ENCODE measurements at places on chromosomes 3 and 15.

- no peak overlapping the region for H3K27ac ChIP-seq
- H3K4me1 ChIP-seq: no peaks in the 10 kb centered on the region
- no peaks in the 10 kb centered on the region for H3K36me3 ChIP-seq
- DNase-seq: no peak
- no peaks in the 10 kb centered on the region for H3K27me3 ChIP-seq
- H3K4me3 ChIP-seq: no peak overlapping the region
Observed at GRCh38 chr3:195869413-195870001, 38.8 kb downstream of the TNK2 start.

- H3K4me1 ChIP-seq: peaks cover 87% of the 10 kb centered on the region
- DNase-seq: peak; percentile 63
- H3K4me3 ChIP-seq: no peak overlapping the region
- peak overlapping the region; percentile 88 for H3K27ac ChIP-seq
Observed at GRCh38 chr15:67105065-67105951, 39.9 kb downstream of the SMAD3 start.

DNA sequence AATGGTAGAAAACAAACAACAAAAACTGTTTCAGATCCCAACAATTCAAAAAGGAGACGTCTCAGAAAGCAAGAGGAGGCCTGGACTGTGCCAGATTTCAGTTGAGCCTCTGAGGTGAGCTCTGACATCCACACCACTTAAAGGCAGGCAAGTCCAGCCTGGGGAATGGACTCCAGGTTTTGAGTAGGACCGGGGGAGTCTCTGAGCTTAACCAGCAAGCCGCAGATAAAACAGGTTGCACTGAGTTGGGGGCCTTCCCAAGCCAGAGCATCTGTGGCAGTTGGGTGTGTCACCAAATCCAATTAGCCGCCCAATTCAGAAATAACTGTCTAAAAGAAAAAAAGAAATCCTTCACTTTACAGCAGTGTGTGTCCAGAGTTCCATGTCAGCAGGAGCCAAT lies 54.7 kb downstream of the OXNAD1 start:
- H3K27me3 ChIP-seq: no peaks in the 10 kb centered on the region
- H3K27ac ChIP-seq: no peak overlapping the region
- H3K4me1 ChIP-seq: no peaks in the 10 kb centered on the region
- DNase-seq: no peak

DNA sequence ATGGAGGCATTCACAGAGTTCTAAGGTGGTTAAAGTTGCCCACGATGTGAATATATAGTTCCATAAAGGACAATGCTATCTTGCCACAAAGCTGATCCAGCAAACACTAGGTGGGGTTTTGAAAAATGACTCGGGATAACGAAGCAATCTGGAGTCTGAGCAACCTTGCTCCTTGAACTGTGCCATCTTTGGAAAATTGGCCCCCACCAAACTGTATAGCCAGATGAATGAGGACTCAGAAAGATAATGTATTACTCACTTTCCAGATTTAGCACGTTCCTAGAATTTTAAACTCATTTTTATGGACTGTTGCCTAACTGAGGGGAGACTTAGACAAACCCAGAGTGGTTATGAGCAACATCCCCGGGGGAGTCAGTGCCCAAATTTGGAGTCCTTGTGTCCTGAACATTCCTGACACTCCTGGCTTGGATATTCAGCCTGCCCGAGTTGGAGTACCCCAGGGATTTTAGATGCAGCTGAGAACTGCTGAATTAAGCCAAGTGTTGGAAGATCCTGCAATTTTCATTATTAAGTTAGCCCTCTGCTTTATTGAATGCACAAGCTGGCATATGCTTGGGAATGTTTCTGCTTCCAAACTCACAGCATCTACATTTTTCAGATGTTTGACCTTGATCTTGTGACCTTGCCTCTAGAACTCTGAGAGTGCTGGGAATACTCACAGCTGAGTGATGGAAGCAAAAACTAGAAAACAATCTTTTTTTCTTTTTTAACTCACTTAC lies 8.8 kb upstream of the MAGI1 start:
- peak overlapping the region; percentile 1 for H3K27ac ChIP-seq
- no peak overlapping the region for H3K4me3 ChIP-seq
- no peaks in the 10 kb centered on the region for H3K27me3 ChIP-seq
- peak; percentile 45 for DNase-seq
- peaks cover 12% of the 10 kb centered on the region for H3K4me1 ChIP-seq

- DNase-seq: no peak
- no peak overlapping the region for H3K27ac ChIP-seq
- no peaks in the 10 kb centered on the region for H3K36me3 ChIP-seq
- peaks cover 26% of the 10 kb centered on the region for H3K4me1 ChIP-seq
Observed at GRCh38 chr3:11580645-11581044, 63.1 kb downstream of the VGLL4 start.

- H3K4me3 ChIP-seq: no peak overlapping the region
- H3K27me3 ChIP-seq: no peaks in the 10 kb centered on the region
- H3K36me3 ChIP-seq: no peaks in the 10 kb centered on the region
- peaks cover 24% of the 10 kb centered on the region for H3K4me1 ChIP-seq
Observed at GRCh38 chr15:59171067-59171397, 35.6 kb upstream of the LDHAL6B start.

DNA sequence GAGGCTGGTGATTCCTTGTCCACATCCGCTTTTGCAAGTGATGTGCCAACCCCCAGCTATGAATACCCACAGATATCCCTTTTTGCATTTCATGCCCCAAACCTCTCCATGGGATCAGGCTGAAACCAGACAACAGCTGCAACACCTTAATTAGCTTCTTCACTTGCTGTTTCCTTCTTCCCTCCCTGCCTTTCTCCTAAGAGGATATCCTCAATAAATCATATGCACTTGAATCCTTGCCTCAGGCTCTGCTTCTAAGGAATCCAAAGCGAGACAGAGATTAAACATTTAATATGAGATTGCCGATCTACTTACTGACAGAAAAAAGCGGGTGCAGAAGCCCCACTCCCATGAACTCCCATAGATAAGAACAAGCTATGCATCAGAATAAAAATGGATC lies 138.1 kb downstream of the CNTN6 start:
- no peak overlapping the region for H3K27ac ChIP-seq
- H3K36me3 ChIP-seq: no peaks in the 10 kb centered on the region
- no peaks in the 10 kb centered on the region for H3K27me3 ChIP-seq
- no peaks in the 10 kb centered on the region for H3K4me1 ChIP-seq

GRCh38 chr3:133191818-133192217 lies 153.6 kb downstream of the TMEM108 start:
- H3K36me3 ChIP-seq: no peaks in the 10 kb centered on the region
- no peak for DNase-seq
- no peaks in the 10 kb centered on the region for H3K4me1 ChIP-seq
- H3K27ac ChIP-seq: no peak overlapping the region
- no peaks in the 10 kb centered on the region for H3K27me3 ChIP-seq
- H3K4me3 ChIP-seq: no peak overlapping the region

- H3K27me3 ChIP-seq: no peaks in the 10 kb centered on the region
- H3K4me3 ChIP-seq: no peak overlapping the region
- no peak overlapping the region for H3K27ac ChIP-seq
- H3K36me3 ChIP-seq: no peaks in the 10 kb centered on the region
Observed at GRCh38 chr15:60801395-60801794, 322.5 kb upstream of the ICE2 start.

GRCh38 chr3:72487078-72487765 lies 361.0 kb downstream of the SHQ1 start:
- H3K27ac ChIP-seq: peak overlapping the region; percentile 26
- no peak overlapping the region for H3K4me3 ChIP-seq
- peak; percentile 45 for DNase-seq
- H3K36me3 ChIP-seq: no peaks in the 10 kb centered on the region
- no peaks in the 10 kb centered on the region for H3K27me3 ChIP-seq

GRCh38 chr15:90660195-90660998 lies 56.7 kb upstream of the BLM start:
- H3K36me3 ChIP-seq: no peaks in the 10 kb centered on the region
- DNase-seq: peak; percentile 41
- no peak overlapping the region for H3K27ac ChIP-seq
- H3K4me1 ChIP-seq: no peaks in the 10 kb centered on the region
- H3K4me3 ChIP-seq: no peak overlapping the region
- no peaks in the 10 kb centered on the region for H3K27me3 ChIP-seq

- no peak overlapping the region for H3K27ac ChIP-seq
- DNase-seq: no peak
- no peaks in the 10 kb centered on the region for H3K4me1 ChIP-seq
- H3K36me3 ChIP-seq: no peaks in the 10 kb centered on the region
- H3K27me3 ChIP-seq: no peaks in the 10 kb centered on the region
Observed at GRCh38 chr3:122168044-122168443, 15.4 kb upstream of the CASR start.

DNA sequence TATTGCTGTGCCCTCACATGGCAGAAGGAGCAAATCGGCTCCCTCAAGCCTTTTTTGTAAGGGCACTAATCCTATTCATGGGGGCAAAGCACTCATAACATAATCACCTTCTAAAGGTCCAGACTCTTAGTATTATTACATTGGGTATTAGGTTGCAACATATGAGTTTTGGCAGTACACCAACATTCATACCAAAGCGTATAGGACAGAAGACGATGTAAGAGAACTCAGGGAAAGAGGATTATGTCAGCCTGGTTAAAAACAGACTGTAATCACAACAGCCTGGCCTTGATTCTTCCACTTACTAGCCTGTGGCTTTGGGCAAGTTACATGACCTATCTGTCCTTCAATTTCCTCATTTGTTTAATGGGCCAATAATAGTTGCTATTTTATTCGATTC lies 828.5 kb upstream of the NECTIN3 start:
- H3K27ac ChIP-seq: no peak overlapping the region
- H3K36me3 ChIP-seq: no peaks in the 10 kb centered on the region
- no peaks in the 10 kb centered on the region for H3K27me3 ChIP-seq
- no peak overlapping the region for H3K4me3 ChIP-seq
- H3K4me1 ChIP-seq: no peaks in the 10 kb centered on the region

- no peaks in the 10 kb centered on the region for H3K4me1 ChIP-seq
- H3K4me3 ChIP-seq: no peak overlapping the region
- no peak overlapping the region for H3K27ac ChIP-seq
- no peaks in the 10 kb centered on the region for H3K27me3 ChIP-seq
- no peak for DNase-seq
Observed at GRCh38 chr15:38507570-38507969, 53.6 kb downstream of the FAM98B start.

- no peak overlapping the region for H3K27ac ChIP-seq
- H3K27me3 ChIP-seq: no peaks in the 10 kb centered on the region
- DNase-seq: no peak
- no peaks in the 10 kb centered on the region for H3K4me1 ChIP-seq
- H3K36me3 ChIP-seq: no peaks in the 10 kb centered on the region
Observed at GRCh38 chr3:110679285-110679684, 392.3 kb upstream of the NECTIN3 start.

DNA sequence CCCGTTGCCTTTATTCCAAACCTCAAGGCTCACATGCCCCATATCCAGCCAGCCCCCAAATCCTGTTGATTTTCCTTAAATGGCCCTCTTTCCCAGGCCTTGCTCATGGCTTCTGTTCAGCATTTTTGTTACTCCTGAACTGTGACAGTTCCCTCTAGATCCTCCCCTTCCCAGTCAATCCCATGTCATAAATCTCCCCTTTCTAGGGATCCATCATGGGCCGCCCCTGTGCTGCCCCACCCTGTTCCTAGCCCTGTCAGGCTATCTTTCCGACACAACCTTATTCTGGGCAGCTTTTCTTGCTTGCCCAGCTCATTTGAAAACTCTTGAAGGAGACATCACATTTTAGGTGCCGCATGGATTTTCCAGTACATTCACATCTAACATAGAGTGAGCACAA lies 84.8 kb downstream of the TLE3 start:
- no peaks in the 10 kb centered on the region for H3K36me3 ChIP-seq
- peaks cover 3% of the 10 kb centered on the region for H3K4me1 ChIP-seq
- H3K27me3 ChIP-seq: no peaks in the 10 kb centered on the region
- no peak overlapping the region for H3K27ac ChIP-seq
- no peak overlapping the region for H3K4me3 ChIP-seq
- DNase-seq: no peak

GRCh38 chr3:45297331-45297730 lies 71.2 kb upstream of the TMEM158 start:
- H3K27me3 ChIP-seq: no peaks in the 10 kb centered on the region
- H3K36me3 ChIP-seq: no peaks in the 10 kb centered on the region
- H3K27ac ChIP-seq: no peak overlapping the region
- no peak overlapping the region for H3K4me3 ChIP-seq
- H3K4me1 ChIP-seq: no peaks in the 10 kb centered on the region
- no peak for DNase-seq

DNA sequence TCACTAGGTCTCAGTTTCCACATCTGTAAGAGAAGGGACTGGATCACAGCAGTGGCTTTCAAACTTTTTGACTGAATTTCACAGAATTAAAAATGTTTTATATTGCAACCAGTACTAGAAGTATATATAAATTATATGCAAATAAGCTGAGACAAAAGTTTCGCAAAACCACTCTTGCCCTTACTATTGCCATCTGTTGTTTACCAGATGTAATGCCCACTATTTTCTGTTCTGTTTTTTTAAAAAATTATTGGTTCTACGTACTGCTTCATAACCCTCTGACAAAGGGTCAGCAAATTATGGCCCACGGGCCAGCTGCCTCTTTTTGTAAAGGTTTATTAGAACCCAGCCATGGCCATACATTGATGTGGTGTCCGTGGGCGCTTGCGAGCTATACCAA lies 44.8 kb downstream of the PDIA5 start:
- no peak for DNase-seq
- H3K36me3 ChIP-seq: peaks cover 24% of the 10 kb centered on the region
- H3K4me3 ChIP-seq: no peak overlapping the region
- no peaks in the 10 kb centered on the region for H3K27me3 ChIP-seq

- H3K27me3 ChIP-seq: no peaks in the 10 kb centered on the region
- H3K4me3 ChIP-seq: no peak overlapping the region
- no peak overlapping the region for H3K27ac ChIP-seq
- peaks cover 10% of the 10 kb centered on the region for H3K4me1 ChIP-seq
- DNase-seq: no peak
Observed at GRCh38 chr3:114640126-114640525, 346.3 kb downstream of the TIGIT start.

- no peak overlapping the region for H3K27ac ChIP-seq
- H3K4me3 ChIP-seq: no peak overlapping the region
Observed at GRCh38 chr15:62900071-62900802, 142.3 kb upstream of the TPM1 start.

DNA sequence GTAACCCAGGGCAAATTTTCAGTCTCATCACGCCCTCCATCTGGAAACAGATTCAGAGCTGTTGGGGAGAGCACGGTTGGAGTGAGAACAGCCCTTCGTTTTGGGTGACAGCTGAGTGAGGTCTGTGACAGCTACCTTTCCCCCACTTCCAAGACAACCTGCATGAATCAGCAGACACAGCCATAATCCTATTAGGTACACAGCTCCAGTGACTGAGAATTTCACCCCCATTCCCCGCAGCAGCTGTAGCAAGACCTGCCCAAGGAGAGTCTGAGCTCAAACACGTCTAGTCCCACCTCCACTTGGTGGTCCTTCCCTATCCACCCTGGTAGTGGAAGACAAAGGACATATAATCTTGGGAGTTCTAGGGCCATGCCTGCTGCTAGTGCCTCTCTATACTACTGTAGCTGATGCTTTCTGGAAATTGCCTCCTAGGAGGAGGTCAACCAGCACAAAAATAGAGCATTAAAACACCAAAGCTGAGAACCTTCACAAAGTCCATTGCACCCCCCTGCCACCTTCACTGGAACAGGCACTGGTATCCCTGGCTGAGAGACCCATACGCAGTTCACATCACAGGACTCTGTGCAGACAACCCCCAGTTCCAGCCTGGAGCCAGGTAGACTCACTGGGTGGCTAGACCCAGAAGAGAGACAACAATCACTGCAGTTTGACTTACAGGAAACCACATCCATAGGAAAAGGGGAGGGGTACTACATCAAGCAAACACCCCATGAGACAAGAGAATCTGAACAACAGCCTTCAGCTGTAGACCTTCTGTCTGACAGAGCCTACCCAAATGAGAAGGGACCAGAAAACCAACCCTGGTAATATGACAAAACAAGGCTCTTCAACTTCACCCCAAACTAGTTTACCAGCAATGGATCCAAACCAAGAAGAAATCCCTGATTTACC lies 448.6 kb upstream of the CBLB start:
- no peaks in the 10 kb centered on the region for H3K36me3 ChIP-seq
- H3K27me3 ChIP-seq: no peaks in the 10 kb centered on the region
- H3K4me3 ChIP-seq: no peak overlapping the region
- no peak overlapping the region for H3K27ac ChIP-seq
- H3K4me1 ChIP-seq: no peaks in the 10 kb centered on the region

All from body of pancreas (tissue), 4 donors.